Activated T-cell treated with anti-CD3 and anti-CD28 coated beads for 24 hours (primary cell): ENCODE measurements at places on chromosomes 2 and 18.

DNA sequence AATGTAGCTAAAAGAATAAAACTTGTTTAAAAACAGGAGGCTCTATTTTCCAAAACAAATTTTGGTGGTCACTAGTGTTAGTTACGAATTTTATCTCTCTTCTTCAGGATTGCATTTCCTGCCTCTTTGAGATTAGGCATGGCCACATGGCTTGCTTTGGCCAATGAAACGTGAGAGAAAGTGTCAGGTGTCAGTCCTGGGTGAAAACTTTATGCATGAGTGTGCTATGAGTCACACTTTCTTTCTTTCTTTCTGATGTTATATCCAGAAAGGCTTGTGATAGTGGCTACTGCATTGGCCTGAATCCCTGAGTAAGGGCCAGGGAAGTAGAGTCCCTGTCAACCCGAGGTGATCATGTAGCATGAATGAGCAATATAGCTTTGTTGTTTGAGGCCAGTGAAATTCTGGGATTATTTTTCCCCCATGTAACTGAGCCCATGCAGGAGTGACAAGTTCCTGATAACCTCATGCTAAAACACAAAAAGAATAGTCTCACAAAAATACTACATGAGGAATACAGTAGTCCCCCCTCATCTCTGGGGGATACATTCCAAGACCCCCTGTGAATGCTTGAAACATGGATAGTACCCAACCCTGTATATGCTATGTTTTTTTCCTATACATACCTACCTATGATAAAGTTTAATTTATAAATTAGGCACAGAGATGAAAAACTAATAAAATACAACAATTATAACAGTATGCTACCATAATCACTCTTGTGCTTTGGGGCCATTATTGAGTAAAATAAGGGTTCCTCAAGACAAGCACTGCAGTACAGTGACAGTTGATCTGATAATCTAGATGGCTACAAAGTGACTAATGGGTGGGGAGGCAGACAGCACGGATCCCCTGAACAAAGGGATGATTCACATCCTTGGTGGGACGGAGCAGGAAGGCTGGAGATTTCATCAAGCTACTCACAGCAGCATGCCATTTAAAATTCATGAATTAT, 109.5 kb downstream of the CDC42EP3 start:
- DNase-seq, result no peak

DNA sequence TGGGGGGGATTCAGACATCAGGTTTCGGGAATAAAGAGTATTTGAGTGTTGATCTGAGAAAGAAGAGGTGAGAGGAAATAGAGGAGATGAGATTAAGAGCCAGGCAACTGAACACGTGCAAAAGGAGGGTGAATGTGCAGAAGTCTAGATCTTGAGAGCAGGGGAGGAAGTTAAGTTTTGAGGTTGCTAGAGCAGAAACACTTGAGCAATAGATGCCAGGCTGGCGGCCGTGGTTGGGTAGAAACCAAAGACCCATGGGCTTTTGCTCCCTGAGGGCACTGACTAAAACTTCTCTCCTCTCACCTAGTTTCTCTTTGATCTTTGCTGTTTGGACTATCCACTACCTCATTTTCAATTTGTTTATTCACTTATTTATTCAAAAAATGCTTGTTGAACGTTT, 116.0 kb downstream of the CDC42EP3 start:
- DNase-seq, result no peak

DNA sequence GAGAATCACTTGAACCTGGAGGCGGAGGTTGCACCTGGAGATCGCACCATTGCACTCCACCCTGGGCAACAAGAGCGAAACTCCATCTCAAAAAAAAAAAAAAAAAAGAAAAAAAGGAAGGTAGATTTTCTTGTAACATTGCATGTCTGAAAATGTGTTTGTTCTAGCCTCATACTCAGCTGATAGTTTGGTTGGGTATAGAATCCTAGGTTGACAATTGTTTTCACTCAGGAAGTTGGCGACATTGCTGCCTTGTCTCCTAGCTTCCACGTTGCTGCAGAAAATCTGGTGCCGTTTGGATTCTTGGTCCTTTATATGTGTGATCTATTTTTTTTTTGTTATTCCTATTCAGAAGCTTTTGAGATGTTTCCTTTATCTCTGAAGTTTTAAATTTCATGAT, 4.7 kb downstream of the ING5 start:
- DNase-seq, result no peak

GRCh38 chr2:233033672-233034071, 1.2 kb downstream of the NEU2 start:
- DNase-seq, result no peak

- DNase-seq, result no peak
Measured at GRCh38 chr18:78557371-78557770, 422.2 kb upstream of the SALL3 start.

DNA sequence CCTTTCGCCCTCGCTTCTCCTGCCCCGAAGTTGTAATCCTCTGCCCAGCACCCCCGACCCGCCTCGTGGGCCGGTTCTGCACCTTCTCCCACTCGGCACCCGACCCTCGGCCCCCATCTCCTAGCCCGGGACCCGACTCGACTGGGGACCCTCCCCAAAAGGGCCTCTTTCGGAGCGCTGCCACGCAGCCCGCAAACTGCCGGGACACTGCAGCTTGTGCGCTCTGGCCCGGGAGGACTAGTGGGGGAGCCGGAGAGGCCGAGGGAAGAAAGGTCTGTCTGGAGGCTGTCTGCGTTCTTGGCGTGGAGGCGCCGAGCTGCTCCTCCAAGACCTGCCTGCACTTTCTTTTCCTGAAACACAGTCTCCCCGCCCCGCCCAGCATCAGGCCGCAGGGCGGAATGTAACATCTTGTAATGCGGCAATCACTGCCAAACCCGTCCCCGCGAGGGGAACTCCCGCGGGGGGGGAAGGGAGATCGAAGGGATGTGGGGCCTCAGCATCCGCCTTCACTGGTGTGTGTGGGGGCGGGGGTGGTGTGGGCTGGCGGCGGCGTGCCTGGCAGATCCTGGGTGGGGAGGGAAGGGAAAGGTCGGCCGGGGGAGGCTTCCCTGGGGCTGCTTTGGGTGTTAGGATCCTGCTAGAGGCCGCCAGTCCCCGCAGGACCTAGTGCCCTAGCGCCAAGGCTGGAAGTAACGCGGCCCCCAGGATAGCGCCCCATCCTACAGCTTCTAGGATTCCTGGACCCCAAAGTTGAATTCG, 7.4 kb downstream of the DLX2 start:
- no peak for DNase-seq

DNA sequence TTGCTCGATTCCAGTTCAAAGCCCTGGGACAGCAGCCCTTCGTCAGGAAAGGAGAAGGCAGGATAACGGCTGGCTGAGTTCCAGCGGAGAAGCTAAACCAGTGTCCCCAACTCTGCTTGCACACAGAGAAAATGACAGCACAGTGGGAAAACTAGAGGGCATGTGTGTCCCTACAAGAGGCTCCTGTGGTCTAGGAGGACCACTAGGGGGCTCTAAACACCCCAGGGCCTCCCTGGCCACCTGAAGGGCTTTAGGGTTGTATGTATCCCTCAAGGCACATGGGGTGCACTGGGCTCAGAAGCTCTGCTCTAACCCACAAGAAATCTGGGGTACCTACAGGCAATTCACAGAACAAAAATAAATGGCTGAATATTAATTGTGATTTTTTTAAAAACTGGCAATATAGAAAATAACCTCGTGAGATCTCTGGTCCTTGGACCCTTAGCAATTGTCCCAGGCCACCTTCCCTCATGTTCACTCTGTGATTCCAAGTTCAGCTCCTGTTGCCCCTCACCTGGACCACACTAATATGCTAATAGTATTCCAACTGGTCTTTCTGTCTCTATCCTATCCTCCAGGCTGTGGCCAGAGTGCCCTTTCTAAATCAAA, 17.5 kb downstream of the STAT1 start:
- DNase-seq, result no peak

GRCh38 chr2:46306330-46306751, 9.1 kb downstream of the EPAS1 start:
- no peak for DNase-seq

DNA sequence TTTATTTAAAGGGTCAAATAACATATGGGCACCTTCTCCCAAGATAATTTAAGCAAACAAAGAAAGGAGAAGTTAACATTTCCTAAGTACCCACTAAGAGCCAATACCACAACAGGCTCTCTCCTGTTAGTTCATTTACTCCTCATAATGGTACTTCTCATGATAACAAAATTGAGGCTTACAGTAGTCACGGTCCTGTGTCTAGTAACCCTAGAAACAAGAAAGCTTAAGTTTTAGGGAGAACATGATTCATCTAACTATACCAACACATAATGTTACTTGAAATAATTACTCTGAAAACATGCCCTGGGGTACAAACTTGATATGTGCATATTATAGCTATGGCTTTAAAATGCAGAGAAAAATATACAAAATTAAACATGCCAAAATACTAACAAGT, 19.8 kb downstream of the IWS1 start:
- DNase-seq, result no peak

DNA sequence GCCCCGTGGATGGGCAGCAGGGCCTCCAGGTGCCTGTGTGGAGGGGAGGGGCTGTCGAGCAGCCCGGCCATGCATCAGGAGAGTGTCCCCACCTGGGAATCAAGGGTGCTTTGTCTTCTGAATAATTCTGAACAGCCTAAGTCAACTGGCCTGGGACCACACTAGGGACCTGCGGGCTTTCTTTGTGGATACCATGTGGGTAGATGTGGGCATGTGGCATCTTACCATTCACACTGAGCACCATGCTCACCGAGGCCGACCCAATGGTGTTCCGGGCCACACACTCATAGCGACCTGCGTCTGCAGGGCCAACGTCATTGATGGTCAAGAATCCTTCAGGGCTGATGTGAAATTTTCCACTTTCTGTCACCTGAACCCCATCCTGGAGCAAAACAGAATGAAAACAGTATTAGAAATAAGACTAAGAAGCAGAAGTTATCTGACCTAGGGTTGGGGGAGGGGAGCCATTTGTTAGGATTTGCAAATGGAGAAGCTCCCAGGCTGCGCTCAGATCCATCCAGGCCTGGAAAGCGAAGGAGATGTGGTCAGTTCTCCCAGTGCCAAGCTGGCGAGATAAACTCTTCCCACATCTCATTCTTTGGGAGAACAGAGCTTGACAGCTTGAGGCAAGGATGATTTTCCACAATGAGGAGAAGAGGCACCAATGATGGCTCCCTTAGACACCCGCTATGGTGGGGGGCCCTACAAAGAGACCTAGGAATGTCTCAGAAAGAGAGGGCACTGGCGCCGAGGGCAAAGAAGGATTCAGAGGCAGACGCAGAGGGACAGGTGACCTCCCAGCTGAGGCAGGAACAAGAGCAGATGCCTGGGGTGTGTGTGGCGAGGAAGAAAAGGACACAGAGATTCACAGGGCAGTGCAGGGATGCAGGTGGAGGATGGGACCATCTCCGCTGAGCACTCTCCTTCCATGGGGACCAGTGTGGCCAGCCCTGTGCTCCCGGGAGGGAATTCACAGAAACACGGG, 83.4 kb downstream of the PXDN start:
- DNase-seq, result no peak

- peak; percentile 3 for DNase-seq
Measured at GRCh38 chr2:130756053-130756873, 923 bp downstream of the AMER3 start.

DNA sequence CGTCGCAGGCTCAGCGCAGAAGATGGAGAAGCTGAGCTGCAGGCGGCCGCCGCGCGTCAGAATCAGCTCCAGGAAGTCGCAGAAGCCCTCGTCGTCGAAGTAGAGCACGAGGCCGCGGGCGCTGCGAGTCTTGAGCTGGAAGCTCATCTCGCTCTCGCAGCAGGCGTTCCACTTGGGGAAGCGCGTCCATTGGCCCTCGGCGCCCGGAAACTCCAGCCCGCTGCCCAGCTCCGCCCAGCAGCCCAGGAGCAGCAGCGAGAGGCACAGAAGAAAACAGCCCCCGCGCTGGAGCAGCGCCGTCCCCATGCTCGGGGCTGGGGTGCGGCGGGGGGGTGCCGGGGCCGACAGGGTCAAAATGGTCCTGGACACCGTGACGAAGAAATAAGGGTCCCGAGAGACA, 4.0 kb downstream of the NRXN1 start:
- DNase-seq, result no peak

- no peak for DNase-seq
Measured at GRCh38 chr2:134190062-134190806, 63.6 kb upstream of the MGAT5 start.

DNA sequence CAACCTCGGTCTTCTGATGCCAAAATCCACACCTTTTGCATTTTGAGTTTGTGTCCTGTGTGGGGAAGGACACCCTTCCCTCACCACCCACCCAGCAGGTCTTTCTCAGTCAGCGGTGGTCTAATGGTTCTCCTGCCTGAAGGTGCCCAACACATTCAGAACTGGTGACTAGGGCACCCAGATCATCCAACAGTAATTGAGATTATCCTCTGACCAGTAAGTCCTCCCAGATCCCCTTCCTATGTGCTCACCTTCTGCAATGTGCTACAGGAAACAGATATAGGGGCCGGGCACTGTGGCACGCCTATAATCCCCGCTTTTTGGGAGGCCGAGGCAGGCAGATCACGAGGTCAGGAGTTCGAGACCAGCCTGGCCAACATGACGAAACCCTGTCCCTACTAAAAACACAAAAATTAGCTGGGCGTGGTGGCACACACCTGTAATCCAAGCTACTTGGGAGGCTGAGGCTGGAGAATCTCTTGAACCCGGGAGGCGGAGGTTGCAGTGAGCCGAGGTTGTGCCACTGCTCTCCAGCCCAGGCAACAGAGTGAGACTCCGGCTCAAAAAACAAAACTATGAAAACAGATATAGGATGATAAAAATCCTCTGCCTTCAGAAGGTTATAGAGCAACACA, 56.2 kb downstream of the REEP1 start:
- DNase-seq, result no peak

DNA sequence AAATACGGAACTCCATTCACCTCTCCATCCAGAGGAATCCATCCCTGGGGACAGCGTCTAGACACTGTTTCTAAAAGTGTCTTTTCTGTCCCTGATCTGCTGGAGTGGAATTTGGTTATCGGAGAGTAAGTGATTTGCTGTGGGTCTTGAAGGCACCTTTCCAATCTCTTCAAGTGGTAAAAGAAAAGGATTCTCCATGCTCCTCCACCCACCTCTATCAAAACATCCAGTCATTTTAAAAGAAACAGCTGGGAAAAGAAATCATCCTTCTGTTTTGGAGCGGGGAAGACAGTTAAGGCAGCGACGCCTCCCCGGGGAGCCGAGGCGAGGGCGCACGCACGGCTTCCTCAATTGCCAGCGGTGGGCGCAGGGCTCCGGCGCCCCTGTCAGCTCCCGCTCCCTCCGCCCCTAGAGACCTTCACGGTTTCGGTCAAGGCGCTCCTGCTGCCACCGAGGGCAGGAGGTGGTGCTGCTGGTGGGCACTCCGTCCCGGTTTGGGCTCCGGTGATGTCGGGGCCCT, 547 bp downstream of the SLC35F5 start:
- DNase-seq, result no peak

GRCh38 chr2:160062292-160063005, at the start of gene PLA2R1:
Gene PLA2R1, minus strand, starts transcription at chr2:160062615. Its CDS starts 212 bp downstream, at chr2:160062403.
- DNase-seq, result no peak

GRCh38 chr2:114537777-114538176, 95.3 kb downstream of the DPP10 start:
- no peak for DNase-seq

GRCh38 chr2:192127434-192127833, 67.3 kb downstream of the TMEFF2 start:
- DNase-seq, result no peak

GRCh38 chr18:54260396-54261072, 8.8 kb upstream of the POLI start:
- DNase-seq, result no peak
